Neural progenitor cell (in vitro differentiated cells): ENCODE measurements at places on chromosomes 7 and 10.

DNA sequence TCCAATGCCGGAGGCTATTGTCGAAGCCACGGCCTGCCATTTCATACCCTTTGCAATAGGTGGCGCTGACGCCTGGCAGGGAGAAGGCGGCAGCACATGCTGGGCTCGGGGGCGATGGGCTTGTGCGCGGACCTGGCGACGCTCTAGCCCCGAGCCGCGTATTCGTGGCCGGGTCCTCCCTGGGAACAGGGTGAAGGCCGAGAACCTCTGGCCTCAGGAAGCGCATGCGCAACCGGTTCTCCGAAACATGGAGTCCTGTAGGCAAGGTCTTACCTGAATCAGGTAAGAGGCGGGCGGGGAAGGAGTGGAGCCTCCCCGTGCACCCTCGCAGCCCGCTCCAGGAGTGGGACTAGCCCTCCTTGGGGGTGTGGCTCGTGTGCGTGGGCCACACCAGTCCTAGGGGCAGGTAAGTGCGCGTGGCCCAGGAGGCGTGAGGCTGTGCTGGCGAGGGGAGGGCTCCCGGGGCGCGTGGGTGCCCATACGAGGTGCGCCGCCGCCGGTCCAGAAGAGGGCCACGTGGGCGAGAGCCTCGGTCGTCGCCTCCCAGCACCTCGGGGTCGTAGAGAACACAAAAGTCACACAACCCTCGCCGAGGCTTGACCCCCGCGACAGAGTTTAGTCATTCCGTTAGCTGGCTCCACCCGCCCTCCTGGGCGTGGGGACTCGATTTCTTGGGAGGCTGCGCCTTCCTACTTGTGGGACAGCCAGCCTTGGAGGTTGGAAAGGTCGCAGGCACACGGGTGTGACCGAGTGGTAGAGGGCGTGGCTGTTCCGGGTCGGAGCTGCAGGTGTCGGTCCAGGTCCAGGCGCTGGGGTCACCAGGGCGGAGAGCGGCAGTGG lies 5.6 kb upstream of the MEST start:
- DNase-seq = peak; percentile 88

DNA sequence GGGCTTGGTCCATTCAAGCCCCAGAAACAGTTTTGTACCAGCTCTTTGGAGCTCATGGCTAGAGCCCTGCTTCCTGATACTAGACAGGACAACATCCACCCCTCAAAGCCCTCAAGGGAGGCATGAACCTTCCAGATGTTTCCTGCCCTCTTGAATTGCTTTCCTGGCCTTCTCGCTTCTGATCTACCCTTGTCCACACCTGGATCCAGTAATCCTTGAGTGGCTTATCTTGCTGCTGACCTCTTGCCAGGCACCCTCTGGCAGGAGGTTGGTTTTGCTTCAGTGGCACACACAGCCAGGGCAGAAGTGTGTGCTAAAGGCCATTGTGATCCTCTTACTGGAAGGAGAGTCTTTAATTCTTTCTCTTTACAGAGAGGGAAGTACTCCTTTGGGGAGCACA lies 495.8 kb downstream of the PLXNA4 start:
- no peak for DNase-seq

GRCh38 chr10:31754803-31755624 lies 173.6 kb downstream of the ARHGAP12 start:
- peak; percentile 77 for DNase-seq

DNA sequence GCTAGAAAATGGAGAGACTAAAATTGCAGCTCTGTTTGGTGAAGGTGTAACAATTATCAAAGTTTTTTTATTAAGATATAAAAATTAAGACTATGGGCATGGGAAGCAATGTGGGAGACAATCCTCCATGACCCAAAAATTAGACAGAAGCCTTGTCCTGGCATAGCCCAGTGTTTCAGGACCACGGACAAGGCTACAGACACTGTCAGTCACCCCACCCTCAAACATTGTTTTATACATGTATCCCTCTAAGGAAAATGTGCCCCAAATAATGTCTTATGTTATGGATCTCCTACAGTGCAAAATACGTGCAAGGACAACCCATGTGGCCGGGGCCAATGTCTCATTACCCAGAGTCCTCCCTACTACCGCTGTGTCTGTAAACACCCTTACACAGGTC lies 24.0 kb downstream of the HABP2 start:
- DNase-seq = peak; percentile 67

GRCh38 chr7:31664890-31665289 lies 22.1 kb upstream of the PPP1R17 start:
- DNase-seq = no peak

GRCh38 chr10:30758338-30758737 lies 128.8 kb upstream of the LYZL2 start:
- no peak for DNase-seq
